CD8-positive, alpha-beta memory T cell (primary cell): ENCODE measurements at places on chromosomes 1 and 21.
A peak's percentile ranks its signal among the peaks of the same experiment; 100 is the strongest.

DNA sequence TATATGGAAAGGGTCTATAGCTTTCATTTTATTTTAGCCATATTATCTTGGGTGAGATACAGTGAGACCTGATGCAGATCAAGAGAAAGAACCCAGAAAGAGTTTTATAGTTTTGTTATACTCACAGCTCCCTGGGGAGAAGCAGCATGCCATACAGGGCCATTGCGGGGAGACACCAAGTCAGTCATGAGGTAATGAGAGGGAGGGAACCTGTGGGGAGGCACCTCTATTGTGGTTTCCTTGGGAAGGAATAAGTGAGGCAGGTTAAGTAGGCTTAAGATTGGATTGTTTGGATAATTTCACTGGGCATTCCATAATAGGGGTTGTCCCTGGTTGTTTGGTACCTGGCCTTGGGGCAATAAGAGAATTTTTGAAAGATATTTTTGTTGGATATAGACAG is 19.7 kb downstream of the AXDND1 start:
- DNase-seq, result no peak

- DNase-seq, result no peak
These were observed 14.3 kb upstream of the ALG14 start for GRCh38 chr1:95086949-95087533.

DNA sequence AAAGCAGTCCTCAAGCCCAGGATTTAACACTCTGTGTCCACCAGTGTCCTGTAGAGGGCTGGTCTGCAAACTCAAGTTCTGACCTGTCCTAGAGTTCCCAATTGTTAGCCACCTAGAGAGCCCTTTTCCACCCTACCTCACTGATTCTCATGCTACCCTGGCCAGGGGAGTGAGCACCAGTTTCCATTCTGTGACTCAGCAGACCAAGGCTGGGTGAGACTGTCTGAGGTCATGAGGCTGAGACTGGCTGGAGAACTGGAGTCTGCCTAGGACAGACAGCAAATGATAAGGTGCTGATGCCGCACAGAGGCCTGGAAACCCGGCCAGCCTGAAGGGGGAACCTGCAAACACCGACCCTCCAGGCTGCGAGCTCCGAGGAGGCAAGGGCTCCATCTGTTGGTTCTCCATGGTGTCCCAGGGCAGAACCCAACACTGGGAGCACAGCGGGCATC is 13.7 kb downstream of the GLIS1 start:
- no peak for DNase-seq

- no peak for DNase-seq
These were observed 84.6 kb upstream of the NEK7 start for GRCh38 chr1:198072177-198072576.

DNA sequence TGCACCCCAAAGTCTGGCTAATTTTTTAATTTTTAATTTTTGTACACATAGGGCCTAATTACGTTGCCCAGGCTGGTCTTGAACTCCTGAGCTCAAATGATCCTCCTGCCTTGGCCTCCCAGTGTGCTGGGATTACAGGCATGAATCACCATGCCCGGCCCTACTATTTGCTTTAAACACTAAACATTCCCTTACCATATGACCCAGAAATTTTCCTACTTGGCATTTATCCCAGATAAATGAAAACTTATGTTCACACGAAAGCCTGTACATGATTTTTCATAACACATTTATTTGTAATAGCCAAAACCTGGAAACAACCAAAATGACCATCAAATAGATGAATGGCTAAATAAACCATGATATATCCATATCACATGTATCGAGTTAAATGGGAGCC is 35.8 kb downstream of the NDUFS5 start:
- no peak for DNase-seq

- no peak for DNase-seq
These were observed 84.2 kb upstream of the RNPC3 start for GRCh38 chr1:103441342-103441741.

GRCh38 chr1:220769205-220769604 is 17.5 kb upstream of the MTARC1 start:
- no peak for DNase-seq

DNA sequence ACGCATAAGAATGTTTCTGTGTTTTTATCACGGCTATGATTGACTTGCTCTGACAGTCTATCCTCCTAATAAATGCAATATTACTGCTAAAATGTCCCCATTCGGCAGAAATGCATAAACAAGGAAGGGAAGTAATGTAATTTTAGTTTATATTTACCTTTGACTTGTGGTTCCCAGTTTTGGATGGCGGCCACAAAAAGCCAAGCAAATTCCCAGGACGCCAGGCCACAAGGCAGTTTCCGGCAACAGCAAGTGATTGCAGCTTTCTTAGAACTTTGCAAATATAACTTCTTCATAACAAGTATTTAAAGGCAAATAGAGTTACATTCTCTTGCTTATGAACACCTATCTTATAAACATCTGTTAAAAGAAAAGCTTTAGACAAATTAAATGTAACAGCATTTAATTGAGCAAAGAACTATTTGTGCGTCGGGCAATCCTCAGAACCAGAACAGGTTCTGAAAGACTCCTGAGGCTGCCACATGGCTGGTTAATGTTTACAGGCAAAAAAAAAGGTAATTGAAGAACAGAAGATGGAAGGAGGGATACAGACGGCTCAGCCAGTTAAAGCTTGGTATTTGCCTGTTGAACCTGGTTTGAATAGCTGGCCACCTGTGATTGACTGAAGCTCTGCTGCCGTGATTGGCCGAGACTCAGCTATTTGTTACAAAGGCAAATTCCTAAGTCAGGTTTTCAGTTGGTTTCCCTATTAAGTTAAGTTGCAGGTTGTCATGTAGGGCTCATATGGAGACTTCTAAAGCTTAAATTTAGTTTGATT is 80.8 kb downstream of the C21orf91 start:
- no peak for DNase-seq

GRCh38 chr1:247409869-247410544 is 6.0 kb upstream of the NLRP3 start:
- no peak for DNase-seq

DNA sequence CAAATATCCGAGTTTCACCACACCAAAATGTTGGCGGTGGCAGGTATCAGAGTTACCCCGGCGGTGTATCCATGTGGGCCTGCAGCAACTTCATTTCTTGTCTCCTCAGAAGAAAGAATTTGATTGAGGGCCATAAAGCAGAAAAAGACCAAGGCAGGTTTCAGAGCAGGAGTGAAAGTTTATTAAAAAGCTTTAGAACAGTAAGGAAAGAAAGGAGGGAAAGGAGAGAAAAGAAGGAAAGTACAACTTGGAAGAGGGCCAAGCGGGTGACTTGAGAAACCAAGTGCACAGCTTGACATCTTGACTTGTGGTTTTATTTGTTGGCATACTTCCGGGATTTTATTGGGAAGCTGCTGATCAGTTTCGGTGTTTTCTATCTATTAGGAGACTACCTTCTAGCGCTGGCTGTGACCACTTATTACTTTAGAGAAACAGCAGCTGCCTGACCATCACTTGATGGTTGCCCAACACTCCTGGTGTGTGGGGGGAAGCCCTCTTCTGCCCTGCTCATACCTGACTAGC is 75.5 kb upstream of the RAB3GAP2 start:
- DNase-seq, result no peak

DNA sequence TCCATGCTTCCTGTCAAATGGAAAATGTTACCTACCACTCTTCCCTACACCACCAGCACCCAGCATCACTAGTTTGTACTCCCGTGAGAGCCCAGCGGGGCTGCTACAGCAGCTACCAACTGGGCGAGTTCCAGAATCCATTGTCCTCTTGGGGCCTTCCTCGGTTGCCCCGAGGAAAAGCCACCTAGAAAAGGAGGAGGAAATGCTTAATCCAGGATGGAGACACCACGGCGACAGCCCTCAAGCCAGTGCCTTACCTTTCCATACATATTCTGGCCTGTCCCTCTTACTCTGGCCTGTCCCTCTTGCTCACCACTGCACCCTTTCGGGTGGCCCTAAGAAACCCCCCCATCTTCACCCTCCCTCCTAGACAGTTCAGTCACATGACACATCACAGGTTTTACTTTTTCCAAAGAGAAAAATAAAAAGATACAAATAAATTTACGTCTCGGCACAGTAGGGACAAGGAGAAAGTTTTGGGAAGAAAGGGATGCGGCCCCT is 478 bp downstream of the RIT1 start:
- peak; percentile 26 for DNase-seq

DNA sequence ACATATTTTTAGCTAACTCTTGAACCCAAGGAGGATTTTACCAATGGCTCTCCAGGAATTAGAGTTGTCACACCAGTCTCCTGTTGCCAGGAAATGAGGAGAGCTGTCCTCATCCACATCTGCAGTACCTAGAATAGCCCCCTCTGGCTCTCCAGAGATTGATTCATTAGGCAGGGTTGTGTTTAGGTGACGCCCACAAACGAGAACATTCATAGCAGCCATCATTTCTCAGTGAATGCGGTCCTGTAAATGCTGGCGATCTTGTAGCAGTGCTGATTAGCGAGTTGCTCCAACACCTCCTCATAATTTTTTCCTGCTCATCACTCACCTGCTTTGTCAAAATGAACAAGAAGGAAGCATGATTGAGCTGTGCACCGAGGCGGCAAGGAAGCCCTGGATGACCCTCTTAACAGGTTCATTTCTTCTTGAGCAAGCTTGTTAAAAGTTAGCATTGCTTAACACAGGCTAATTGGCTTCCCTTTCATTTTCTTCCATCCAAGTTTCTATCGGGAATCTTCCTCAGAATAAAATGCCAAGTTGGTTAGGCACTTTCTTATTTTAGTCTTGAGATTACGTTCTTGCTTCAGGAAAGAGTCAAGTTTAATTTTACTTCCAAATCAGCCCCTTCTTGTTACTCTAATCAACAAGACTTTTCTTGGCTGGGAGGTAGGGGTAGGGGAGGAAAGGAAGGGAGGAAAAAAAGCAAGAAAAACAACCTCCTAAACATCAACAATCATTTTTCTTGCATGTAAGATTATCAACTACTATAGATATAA is 16.5 kb upstream of the KLHDC8A start:
- no peak for DNase-seq

DNA sequence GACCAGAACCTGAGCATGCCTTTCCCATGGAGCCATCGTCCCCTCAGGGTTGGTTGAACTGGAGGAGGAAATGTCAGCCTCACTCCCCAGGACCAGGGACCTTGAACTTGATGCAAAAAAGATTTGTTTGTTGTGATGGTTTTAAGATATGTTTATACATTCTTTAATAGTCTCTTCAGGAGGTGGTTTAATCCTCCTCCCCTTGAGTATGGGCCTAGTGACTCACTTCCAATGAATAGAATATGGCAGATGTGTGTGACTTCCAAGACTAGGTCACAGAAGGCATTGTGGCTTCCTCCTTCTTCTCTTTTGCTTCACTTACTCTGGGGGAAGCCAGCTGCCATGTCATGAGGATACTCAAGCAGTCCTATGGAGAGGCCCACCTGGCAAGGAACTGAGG is 81.7 kb upstream of the WNT4 start:
- DNase-seq, result no peak

DNA sequence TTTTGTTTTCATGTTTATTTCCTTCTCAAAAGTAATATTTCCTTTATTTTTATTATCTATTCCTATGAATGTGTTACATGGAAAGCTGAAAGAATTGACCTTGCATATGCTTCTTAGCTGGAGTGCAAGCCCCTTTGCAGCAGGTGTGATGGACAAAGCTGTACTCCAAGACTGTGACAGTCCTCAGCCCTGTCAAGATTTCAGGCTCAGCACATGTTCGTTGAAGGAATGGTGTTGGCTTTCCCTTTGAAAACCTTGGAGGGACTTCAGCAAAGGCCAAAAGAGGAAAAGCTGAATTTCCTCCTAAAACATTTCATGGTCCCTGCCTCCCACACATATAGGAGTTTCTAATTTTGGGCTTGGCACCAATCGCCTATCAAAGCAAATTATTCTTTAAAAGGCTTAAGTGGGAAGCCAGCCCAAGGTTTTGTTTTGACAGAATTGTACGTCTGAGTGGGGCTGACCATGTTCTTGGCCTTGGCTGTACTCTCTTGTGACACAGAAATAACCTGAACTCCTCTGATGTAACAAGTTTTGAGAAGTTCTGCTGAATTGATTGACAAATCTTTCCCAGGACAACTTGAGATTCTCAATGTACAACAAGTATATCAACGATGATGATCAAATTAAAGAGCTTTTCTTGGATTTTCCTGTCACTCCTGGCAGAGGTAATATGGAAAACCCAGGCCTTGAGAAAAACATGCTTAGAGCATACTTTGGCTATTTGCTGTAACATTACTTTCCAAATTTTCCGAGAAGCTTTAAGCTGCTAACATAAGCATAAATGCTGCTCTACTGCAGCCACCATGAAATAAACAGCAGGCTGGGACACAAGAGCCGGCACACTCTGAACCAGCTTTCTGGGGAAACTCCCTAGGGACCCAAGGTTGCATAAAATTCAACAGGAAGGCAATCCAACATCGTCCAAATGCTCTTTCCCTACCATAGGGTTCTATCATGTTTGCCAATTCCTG is 135.7 kb upstream of the ZNF648 start:
- no peak for DNase-seq

- DNase-seq, result no peak
These were observed 936 bp upstream of the NCAM2 start for GRCh38 chr21:20997311-20997635.

- DNase-seq, result no peak
These were observed 223.2 kb downstream of the FOXD2 start for GRCh38 chr1:47661040-47661439.

GRCh38 chr1:13661539-13661938 is 38.4 kb upstream of the PRDM2 start:
- DNase-seq, result no peak

DNA sequence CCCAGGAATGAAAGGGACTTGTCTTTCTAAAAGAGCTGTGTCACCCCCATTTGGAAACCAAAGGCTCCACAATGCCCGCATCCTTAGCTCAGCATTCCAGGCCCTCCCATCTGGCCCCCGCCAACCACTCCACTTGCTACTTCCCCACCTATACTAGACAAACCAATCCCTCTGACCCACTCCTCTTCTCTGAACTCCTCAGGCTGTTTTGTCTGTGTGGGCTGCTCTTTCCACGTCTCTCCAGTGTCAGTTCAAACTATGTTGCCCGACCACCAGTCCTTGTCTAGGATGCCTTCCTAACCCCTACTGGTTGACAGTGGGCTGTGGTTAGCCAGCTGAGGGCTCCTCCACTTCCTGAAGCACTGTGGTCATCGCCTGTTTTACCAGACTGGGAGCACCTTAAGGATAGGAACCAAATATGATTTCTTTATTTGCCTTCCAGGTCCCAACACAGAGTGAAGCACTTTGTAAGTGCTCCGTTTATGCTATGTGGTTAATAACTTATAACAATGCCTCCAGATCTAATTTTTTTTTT is 8.1 kb upstream of the COA7 start:
- DNase-seq, result no peak

DNA sequence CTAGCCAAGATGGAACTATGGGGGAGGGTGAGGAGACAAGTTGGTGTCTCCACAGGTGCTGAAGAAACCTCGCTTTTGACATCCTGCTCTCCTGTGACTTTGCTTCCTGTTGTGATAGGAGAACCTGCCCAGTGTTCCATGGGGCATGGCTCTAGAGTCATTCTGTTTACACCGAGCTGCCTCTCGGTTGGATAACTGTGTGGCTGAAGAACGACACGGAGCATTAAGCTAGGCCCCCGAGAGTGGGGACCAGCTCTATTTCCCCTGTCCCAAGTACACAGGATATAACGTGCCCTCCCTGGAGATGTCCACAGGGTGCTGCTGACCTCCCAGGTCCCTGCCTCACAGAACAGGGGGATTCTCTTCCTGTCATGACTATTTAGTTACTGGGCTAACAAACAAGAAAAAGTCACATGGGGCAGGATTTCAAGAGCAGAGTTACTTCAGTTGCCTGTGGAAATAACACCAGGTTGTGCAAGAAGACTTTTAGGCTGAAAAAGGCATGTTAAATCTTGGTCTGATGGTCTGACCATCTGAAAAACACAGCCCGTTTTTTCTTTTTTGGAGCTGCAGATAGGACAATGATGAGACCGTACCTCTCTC is 29.4 kb upstream of the PPP2R5A start:
- no peak for DNase-seq

- DNase-seq, result no peak
These were observed 107.1 kb downstream of the EIF4G3 start for GRCh38 chr1:21069549-21069948.
